Stimulated activated CD4-positive, alpha-beta T cell treated with anti-CD3 and anti-CD28 coated beads, Interleukin-4, amount 100 ng/mL, for 4 hours (primary cell): ENCODE measurements at places on chromosomes 4 and X.
A peak's percentile ranks its signal among the peaks of the same experiment; 100 is the strongest.

- no peak for DNase-seq
Observed at GRCh38 chr4:33296876-33297455, 2576.8 kb downstream of the PCDH7 start.

- DNase-seq = no peak
Observed at GRCh38 chr4:48939785-48940184, 33.2 kb upstream of the OCIAD2 start.

DNA sequence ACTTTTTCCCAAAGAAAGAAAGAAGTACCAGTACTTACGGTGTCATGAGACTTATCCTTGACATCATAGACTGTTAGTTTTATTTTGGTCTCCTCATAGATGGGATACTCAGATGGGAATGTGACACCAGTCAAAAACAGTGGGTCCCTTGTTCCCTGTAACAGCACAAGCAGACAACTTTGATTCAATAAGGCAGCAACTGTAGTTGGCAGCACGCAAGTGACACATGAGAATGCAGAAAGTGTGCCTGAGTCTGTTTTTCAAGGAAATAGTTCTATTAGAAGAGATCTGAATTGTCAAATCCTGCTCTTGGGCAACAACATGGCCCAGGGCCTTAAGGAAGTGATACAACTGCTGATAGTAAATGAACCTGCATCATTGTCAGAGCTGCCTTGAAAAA, 443.2 kb downstream of the INPP4B start:
- DNase-seq = no peak

DNA sequence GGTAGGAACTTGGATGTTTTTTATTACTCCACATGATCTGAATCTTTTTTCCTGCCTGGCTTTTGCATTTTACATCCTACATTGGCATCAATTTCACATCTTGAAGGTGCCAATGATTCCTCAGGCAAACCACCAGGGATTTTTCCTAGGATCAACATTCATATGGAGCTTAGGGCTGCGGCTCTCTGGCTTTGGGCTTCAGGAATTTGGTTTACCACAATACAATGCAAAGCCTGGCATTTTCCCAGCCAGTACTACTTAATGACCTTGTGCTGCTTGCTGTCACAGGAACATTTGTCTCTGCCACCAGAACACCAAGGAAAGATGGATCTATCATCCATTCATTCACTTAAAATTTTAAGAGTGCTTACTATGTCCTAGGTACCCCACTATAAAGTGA, 180.7 kb downstream of the PDGFC start:
- no peak for DNase-seq

- peak; percentile 70 for DNase-seq
Observed at GRCh38 chr4:2793586-2794485, 951 bp downstream of the SH3BP2 start.

DNA sequence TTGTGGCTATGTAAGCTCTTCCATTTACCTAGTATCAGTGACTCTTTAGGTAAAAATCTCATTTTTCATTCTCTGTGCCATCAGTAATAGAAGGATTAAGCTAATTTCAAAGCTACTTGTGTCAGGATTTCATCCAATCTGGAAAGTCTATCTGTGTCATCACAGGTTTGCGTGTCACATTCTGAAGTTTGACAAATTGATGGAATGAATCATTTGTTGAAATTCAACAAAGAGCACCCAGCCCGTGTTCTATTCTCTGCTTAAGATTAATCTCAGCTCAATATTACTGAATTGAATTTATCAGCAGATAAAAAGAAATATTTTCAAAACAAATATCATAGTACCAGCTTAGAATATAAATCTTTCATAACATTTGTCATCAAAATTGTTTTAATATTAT, 35.8 kb downstream of the LANCL3 start:
- no peak for DNase-seq

- DNase-seq = no peak
Observed at GRCh38 chr4:34198966-34199365, 2045.3 kb downstream of the ARAP2 start.

DNA sequence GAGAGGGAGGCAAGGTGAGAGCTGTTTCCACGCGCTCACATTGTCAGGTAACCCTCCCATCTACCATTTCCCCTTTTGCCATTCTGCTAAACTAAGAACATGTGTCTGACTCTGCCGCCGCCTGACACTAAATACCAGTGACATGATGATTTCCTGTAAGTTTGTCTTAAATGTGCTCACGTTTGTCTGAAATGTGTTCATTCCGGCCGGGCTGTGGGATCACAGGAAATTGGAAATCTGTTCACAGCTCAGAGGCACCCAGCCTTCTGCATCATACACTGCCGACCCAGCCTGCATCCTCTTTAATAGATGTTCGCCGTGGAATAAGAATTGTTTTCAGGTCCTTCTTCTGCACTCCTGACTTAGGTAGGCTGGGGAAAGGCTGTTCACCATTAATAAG, 336.2 kb upstream of the PPARGC1A start:
- DNase-seq = no peak

- no peak for DNase-seq
Observed at GRCh38 chr4:73653695-73654106, 33.5 kb upstream of the RASSF6 start.

DNA sequence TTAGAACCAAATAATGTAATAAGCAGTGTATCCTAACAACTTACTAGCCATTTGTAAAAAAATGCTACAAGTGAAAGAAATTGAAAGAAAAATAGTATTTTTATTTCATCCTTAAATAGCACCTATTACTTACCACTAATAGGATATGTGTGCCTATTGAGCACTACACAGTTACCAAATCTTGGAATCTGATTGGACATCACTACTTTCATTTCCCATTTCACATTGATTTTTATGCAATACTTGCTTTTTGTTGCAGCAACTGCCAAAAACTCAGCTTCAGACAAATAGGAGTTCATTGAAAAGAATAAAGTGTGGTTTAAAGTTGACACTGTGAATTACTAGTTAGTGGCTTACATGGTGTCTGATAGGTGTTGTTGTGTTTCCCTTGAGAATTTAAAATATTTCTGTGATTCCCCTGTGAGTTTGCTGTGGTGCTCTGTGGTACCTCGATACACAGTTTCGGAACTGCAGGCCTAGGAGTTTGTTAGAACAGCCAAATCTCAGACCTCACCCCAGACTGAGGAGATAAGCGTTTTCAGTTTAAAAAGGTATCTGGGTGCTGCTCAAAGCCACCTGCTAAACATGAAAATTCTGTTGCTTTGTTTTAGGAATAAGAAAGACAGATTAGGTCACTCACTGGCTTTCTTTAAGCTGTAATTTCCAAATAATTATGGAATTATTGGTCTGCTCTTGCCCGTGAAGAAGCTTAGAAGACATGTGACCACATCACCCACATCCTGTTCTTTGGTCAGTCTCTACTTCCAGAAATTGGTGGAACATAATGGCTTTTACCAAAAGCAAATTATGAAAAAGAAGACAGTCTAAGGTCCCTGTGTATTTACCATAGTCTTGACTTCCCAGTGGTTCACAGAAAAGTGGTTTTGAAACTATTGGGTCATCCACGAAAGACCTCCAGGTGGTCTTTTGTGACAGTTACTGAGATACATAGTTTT, 97.8 kb downstream of the SYTL5 start:
- no peak for DNase-seq

DNA sequence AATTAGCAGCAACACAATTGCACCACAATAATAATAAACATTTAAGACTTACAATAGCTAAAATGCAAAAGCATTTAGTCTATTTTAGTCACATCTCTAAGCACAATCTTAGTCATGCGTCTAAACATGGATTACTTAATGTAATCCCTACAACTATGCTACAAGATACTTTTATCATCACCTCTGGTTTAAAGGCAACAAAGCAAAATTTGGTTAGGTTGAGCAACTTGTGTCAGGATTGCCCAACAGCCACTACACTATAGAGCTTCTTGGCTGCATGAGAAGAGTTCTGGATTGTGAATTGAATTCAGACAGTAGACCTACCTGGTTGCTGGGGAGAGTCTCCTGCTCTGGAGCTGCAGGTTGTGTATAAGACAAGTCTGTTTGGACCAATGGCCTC, 146.5 kb upstream of the PUDP start:
- DNase-seq = no peak
